ENCODE measurements at places on chromosomes 11 and 22. TPM values are rescaled to one million over a fixed set of nuclear protein-coding genes. Genes with fewer than 3 reads are reported as not detected.

Gene SCGB1D1
- not detected for total RNA-seq

Gene SLCO2B1
- total RNA-seq: 0.99 TPM

Gene TIGD3
- 1.5 TPM for total RNA-seq

GRCh38 chr11:102523189-102523570 lies 7.4 kb downstream of the MMP7 start:
- no peak for DNase-seq
- peaks cover 2% of the 10 kb centered on the region for H3K4me1 ChIP-seq
- H3K27ac ChIP-seq: no peak overlapping the region
- no peaks in the 10 kb centered on the region for H3K36me3 ChIP-seq

GRCh38 chr22:19802001-19802893 lies 41.7 kb downstream of the TBX1 start:
- H3K27me3 ChIP-seq: no peaks in the 10 kb centered on the region
- H3K27ac ChIP-seq: no peak overlapping the region
- no peak for DNase-seq
- H3K4me1 ChIP-seq: peaks cover 3% of the 10 kb centered on the region

DNA sequence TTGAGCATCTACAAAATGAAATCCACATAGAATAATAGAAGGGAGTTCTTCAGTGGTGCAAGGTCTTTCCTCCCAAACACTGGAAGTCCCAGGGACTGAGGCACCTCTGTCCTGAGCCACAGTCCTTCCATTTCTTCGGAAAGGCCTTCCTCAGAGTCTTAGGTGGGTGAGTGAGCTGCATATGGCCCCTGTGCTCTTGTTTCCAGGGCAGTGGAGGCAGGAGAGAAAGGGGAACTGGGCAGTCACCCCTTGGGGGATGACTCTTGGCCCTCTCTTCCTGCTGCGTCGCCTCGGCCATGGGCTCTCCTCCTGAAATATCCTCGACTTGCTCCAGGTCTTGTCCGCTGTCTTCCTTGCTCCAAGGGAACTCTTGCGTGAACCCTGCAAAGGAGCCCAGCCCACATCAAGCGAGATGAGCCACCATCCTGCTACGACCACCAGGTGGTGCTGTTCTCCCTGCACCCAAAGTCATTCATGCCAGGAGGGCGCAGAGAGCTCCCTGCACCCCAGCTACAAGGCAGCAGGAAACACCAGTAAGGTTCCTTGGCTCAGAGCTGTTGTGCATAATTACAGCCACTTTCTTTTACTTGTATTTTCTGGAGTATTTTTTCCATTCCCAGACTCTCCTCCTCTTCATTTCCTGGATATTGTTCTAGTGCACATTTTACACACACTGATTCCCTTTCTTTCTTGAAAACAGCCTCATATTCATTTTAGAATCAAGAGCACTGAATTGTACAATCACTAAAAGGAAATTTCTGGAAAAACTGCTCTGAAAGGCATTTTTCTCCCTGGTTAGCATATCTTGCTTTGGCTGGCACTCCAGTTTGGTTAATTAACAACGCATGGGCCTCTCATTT lies 397.8 kb downstream of the OPCML start:
- H3K4me1 ChIP-seq: no peaks in the 10 kb centered on the region
- H3K27ac ChIP-seq: no peak overlapping the region
- peaks cover 2% of the 10 kb centered on the region for H3K27me3 ChIP-seq
- no peak for DNase-seq

GRCh38 chr11:34994854-34995253 lies 78.4 kb downstream of the PDHX start:
- peaks cover 14% of the 10 kb centered on the region for H3K4me1 ChIP-seq
- DNase-seq: no peak
- H3K4me3 ChIP-seq: no peak overlapping the region

DNA sequence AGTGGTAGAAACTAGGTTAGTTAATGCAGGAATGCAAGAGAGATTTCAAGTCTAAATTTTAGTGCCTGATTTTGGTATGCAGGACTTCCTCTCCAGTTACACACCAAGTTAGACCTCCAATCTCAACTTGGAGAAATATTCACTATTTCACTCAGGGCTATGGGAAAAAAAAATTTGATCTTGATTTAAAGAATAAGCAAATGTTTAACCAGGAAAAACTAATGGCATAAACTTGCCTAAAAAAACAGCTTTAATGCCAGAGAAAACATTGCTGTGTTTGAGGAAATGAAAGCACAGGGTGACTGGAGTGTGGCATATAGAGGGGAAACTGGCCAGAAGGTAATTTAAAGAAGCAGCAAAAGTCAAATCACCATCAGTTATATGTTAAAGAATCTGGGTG lies 575.4 kb upstream of the LRRC4C start:
- DNase-seq: no peak
- H3K4me1 ChIP-seq: no peaks in the 10 kb centered on the region
- no peak overlapping the region for H3K27ac ChIP-seq
- no peaks in the 10 kb centered on the region for H3K36me3 ChIP-seq

- no peaks in the 10 kb centered on the region for H3K4me1 ChIP-seq
- no peaks in the 10 kb centered on the region for H3K36me3 ChIP-seq
- no peak overlapping the region for H3K27ac ChIP-seq
- H3K27me3 ChIP-seq: no peaks in the 10 kb centered on the region
- DNase-seq: no peak
Observed at GRCh38 chr11:80673566-80673965, 1232.7 kb upstream of the TENM4 start.

DNA sequence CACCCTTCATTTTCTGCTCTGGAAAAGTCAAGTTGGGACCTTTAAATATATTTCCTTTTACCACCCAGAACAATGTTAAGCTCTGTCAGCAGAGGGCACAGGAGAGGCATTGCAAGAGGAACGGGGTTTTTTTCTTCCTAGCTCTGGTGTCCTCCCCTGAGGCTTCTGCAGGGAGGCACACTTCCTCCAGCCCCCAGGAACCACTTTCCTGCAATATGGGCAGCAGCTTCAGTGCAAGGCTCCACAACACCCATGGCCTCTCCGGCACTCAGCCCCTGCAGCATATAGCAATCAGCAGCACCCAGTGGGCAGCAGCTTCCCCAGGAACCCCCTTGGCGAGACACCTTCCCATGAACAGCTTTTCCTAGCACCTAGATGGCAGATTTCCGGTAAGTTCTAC lies 101.4 kb downstream of the SYT9 start:
- H3K36me3 ChIP-seq: no peaks in the 10 kb centered on the region
- H3K27me3 ChIP-seq: peaks cover 5% of the 10 kb centered on the region
- H3K4me1 ChIP-seq: no peaks in the 10 kb centered on the region
- no peak for DNase-seq

GRCh38 chr11:97607291-97608000 lies 1217.6 kb downstream of the JRKL start:
- no peak overlapping the region for H3K27ac ChIP-seq
- H3K36me3 ChIP-seq: no peaks in the 10 kb centered on the region
- H3K4me3 ChIP-seq: no peak overlapping the region
- no peaks in the 10 kb centered on the region for H3K27me3 ChIP-seq
- H3K4me1 ChIP-seq: no peaks in the 10 kb centered on the region

All from naive thymus-derived CD8-positive, alpha-beta T cell (primary cell).